Sigmoid colon (tissue), 7 donors: ENCODE measurements at places on chromosomes 6 and 20. TPM values are rescaled to one million over a fixed set of nuclear protein-coding genes. Genes with fewer than 3 reads are reported as not detected.

SLC16A10 gene
- 0.23 TPM for polyA plus RNA-seq

ADAM33 gene
- polyA plus RNA-seq, result 12.3 TPM

SIRPA gene
- polyA plus RNA-seq, result 12.5 TPM

CNPY3 gene
- 37.5 TPM for polyA plus RNA-seq

CBLN4 gene
- polyA plus RNA-seq, result not detected

FAM83B gene
- polyA plus RNA-seq, result 3.5 TPM

DNMT3B gene
- polyA plus RNA-seq, result not detected

NOX3 gene
- polyA plus RNA-seq, result not detected

RIPPLY2 gene
- not detected for polyA plus RNA-seq

GDAP1L1 gene
- polyA plus RNA-seq, result not detected

STX11 gene
- 3.5 TPM for polyA plus RNA-seq

PPDPF gene
- 658 TPM for polyA plus RNA-seq

PPIL6 gene
- 1.4 TPM for polyA plus RNA-seq

PPT2 gene
- 13.0 TPM for polyA plus RNA-seq

DYNLRB1 gene
- 149 TPM for polyA plus RNA-seq

SLC35D3 gene
- not detected for polyA plus RNA-seq

TRIM10 gene
- polyA plus RNA-seq, result 3.5 TPM

B4GALT5 gene
- 46.0 TPM for polyA plus RNA-seq

NKAIN4 gene
- polyA plus RNA-seq, result not detected

NKAIN2 gene
- not detected for polyA plus RNA-seq

PERP gene
- 21.7 TPM for polyA plus RNA-seq

PDE7B gene
- 1.2 TPM for polyA plus RNA-seq

PTK6 gene
- 80.7 TPM for polyA plus RNA-seq

POU3F2 gene
- polyA plus RNA-seq, result not detected

MTFR2 gene
- polyA plus RNA-seq, result 0.60 TPM
